ENCODE measurements at places on chromosomes 2 and 18.

DNA sequence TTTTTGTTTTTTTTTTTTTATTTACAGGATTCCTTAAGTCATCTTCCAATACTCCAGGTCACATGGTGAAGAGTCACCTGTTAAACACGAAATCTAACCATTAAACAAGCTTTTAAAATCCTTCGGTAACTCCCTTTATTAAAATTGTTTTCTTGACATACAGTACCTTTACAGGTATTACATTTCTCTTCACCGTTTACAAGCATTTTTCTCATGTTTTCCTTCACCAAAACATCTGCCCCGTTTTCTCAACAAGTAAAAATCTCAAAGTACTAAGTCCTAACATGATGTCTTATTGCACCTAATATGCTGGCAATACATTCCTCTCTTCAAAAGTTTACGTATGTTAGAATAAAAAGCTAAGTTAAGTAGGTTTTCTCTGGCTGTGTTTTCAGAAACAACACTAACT, 1.1 kb downstream of the PUM2 start:
- peak overlapping the region; percentile 73 for H3K4me3 ChIP-seq
- no peak for DNase-seq
- H3K36me3 ChIP-seq, result no peaks in the 10 kb centered on the region
- peaks cover 54% of the 10 kb centered on the region for H3K4me1 ChIP-seq
- peak overlapping the region; percentile 98 for H3K27ac ChIP-seq

DNA sequence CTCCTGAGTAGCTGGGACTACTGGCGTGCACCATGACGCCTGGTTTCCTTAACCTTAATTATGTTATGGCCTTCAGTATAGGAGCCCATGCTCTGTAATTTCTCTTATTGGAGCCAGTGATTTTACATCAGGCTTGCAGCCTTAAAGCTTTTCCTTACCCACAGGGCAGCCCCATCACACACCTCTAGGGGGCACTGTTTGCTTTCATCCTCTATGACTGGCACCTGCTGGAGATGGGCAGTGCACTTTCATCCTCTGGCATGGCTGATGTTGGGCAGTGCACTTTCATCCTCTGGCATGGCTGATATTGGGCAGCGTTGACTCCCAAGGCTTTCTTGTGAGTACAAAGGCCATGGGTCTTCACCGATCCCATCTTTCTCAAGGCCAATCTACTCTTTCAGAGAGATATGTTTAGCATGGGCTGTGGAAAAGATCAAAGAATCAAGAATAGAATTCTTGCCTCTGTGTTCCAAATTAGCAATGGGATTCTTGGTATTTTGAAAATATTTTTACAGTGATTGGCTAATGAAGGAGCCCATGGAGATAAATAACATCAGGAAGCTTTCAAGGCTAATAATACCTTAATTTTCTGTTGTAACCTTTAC, 80.7 kb upstream of the MEX3C start:
- no peak overlapping the region for H3K4me3 ChIP-seq
- DNase-seq, result no peak
- no peaks in the 10 kb centered on the region for H3K36me3 ChIP-seq
- H3K27me3 ChIP-seq, result no peaks in the 10 kb centered on the region
- no peak overlapping the region for H3K27ac ChIP-seq

DNA sequence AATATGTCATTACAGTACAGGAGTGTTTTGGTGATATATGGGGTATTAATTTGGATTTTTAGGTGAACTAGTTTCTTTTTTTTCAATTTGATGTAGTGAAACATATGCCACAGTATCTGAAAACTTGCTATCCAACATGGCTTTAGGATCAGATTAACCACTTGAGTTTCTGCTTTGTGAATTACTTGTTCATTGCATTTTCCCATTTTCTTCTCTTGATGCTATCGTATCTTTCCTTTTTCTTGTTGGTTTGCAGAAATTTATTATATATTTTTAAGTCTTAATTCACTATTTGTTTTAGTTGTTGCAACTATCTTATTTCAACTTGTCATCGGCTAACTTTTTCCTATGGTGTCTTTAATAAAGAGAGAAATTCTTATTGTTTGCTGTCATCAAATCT, 8.8 kb downstream of the IL36A start:
- no peak for DNase-seq
- H3K27ac ChIP-seq, result no peak overlapping the region
- H3K27me3 ChIP-seq, result no peaks in the 10 kb centered on the region

DNA sequence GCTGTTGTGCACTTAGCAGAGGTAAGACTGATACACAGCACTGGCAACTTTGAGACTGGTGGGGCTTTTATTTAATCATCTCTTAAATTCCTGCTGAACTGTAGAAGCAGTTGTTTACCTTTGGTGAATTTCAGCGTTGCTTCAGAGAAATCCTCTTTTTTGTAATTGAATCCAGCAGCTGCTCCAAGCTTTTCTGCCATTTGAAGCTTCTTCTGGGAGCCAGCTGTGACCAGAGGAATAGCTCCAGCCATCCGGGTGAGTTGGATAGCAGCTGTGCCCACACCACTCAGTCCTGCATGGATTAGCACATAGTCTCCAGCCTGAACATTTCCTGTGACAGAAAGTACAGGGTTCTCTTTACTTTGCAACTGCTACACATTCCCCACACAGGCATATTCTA, 3.9 kb downstream of the TP53I3 start:
- no peak overlapping the region for H3K27ac ChIP-seq
- H3K27me3 ChIP-seq, result no peaks in the 10 kb centered on the region
- H3K4me1 ChIP-seq, result peaks cover 29% of the 10 kb centered on the region
- H3K36me3 ChIP-seq, result peaks cover 6% of the 10 kb centered on the region
- no peak overlapping the region for H3K4me3 ChIP-seq
- DNase-seq, result no peak

GRCh38 chr2:209208211-209208610, 215.6 kb upstream of the MAP2 start:
- no peak overlapping the region for H3K27ac ChIP-seq
- H3K4me1 ChIP-seq, result no peaks in the 10 kb centered on the region
- no peak for DNase-seq

DNA sequence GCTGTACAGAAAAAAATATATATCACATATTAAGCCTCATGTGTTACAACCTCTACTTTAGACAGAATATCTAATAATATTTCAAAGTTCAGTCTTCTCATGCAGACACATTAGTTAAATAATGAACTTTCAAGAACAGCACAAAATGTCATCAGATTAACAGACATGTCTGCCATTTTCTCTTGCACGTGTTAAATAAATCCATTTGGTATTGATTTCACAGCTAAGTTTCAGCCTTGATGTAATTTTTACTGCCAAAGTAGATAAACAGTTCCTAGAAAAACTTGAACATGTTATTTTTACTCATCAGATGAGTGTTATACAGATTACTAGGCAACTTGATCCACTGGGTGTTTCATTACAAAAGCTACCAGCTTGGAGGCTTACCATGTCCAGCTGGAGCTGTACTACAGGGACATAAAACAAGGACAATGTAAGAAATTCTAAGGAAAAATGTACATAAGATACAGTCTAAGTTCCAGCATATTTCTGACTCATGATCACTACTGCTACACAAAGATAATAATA, 290.7 kb upstream of the DDX18 start:
- H3K27me3 ChIP-seq, result no peaks in the 10 kb centered on the region
- H3K27ac ChIP-seq, result no peak overlapping the region
- DNase-seq, result no peak
- H3K4me1 ChIP-seq, result peaks cover 15% of the 10 kb centered on the region

DNA sequence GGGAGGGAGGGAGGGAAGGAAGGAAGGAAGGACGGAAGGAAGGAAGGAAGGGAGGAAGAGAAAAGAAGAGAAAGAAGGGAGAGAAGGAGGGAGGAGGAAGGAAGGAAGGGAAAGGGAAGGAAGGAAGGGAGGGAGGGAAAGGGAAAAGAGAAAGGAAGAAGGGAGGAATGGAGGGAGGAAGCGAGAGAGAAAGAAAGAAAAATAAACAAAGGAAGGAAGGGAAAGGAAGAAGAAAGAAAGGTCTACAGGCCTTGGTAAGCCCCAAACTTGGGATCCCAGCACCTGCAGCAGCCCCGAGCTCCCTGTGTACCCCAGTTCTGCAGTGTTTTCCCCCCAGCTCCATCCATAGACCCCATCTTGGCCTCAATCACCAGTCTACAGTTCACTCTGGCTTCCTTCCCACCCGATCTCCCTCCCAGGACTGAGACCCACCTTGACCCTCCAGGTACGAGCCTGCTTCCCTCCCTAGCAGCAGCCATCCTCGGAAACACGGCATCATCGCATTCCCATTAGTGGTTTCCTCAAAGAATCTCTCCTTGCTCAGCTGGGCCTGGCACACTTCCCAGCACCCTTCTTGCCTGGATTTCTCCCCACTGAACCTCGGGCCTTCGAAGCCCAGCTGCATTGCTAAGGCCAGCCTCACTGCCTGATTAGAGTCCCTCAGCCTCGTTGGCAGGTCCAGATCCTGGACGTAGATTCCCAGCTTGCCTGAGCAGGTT, 46.1 kb upstream of the SH3BP4 start:
- H3K27ac ChIP-seq, result no peak overlapping the region
- no peaks in the 10 kb centered on the region for H3K4me1 ChIP-seq
- H3K36me3 ChIP-seq, result no peaks in the 10 kb centered on the region
- H3K4me3 ChIP-seq, result no peak overlapping the region
- H3K27me3 ChIP-seq, result no peaks in the 10 kb centered on the region
- DNase-seq, result no peak

- no peaks in the 10 kb centered on the region for H3K27me3 ChIP-seq
- no peaks in the 10 kb centered on the region for H3K36me3 ChIP-seq
- H3K4me3 ChIP-seq, result no peak overlapping the region
- H3K27ac ChIP-seq, result no peak overlapping the region
Measured at GRCh38 chr2:7625392-7626138, 708.4 kb downstream of the RNF144A start.

- no peak overlapping the region for H3K4me3 ChIP-seq
- H3K27me3 ChIP-seq, result no peaks in the 10 kb centered on the region
- no peaks in the 10 kb centered on the region for H3K4me1 ChIP-seq
- no peak for DNase-seq
- H3K36me3 ChIP-seq, result no peaks in the 10 kb centered on the region
Measured at GRCh38 chr2:81940266-81940955, 1635.9 kb upstream of the LRRTM1 start.

GRCh38 chr2:34161549-34161948, 562.5 kb upstream of the FAM98A start:
- H3K27ac ChIP-seq, result no peak overlapping the region
- H3K4me1 ChIP-seq, result no peaks in the 10 kb centered on the region
- H3K4me3 ChIP-seq, result no peak overlapping the region
- DNase-seq, result no peak

DNA sequence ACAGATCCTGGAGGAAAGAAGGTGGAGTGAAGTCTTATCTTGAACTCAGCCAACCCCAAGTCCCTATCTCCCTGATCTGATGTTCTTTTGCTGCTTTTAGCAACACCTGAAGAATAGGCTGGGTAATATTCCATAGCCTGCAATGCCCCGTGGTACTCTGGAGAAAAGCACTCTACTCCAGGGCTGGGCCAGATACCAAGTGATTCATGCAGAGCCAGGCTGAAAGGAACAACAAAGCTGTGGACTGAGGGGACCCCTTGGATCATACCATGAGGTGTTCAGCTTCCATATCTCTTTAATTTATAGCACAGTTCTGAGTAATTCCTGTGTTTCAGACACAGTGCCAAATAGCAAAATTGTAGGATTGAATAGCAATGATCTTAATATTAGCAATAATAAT, 130.6 kb downstream of the NXPH2 start:
- no peaks in the 10 kb centered on the region for H3K27me3 ChIP-seq
- DNase-seq, result no peak
- H3K36me3 ChIP-seq, result no peaks in the 10 kb centered on the region
- H3K4me3 ChIP-seq, result no peak overlapping the region

DNA sequence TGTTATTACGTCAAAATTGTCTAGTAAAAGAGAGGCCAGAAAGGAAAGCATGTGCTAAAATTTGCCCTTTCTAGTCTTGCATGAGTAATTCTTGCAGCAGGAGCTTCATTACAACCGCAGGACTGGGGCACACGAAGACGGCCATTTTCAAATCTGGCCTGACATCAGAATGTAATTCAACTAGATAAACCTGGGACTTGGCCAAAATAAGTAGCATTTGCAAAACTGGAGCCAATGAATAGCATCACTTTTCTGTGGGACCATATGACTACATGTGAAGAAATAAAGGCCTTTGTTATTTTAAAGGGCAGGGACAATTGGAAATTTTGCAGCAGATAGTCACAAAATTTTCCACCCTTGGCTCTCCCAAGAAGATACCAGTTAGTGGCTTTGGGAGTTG, 3.0 kb upstream of the FZD7 start:
- H3K4me3 ChIP-seq, result no peak overlapping the region
- no peaks in the 10 kb centered on the region for H3K27me3 ChIP-seq
- no peak for DNase-seq

- DNase-seq, result no peak
- H3K4me3 ChIP-seq, result no peak overlapping the region
- H3K36me3 ChIP-seq, result no peaks in the 10 kb centered on the region
- H3K27me3 ChIP-seq, result no peaks in the 10 kb centered on the region
- H3K27ac ChIP-seq, result no peak overlapping the region
Measured at GRCh38 chr18:74579496-74580065, 18.1 kb upstream of the ZNF407 start.

DNA sequence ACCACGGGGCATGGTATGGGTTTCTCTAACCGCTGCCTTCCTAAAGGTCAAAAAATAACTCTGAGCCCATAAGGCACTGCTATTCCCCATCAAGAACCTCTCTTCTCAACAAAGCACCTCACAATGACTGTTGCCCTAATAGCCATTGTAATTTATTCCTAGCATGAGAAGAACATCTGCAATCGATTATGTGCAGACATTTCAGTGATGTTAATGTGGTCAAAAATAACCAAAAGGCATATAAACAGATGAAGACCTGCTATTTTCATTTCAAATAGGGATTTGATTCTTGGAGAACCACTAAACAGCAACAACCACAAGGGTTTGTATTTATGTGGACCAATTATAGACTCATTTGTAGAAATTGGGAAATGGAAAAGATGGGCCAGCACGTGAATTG, 356.6 kb downstream of the FBXO15 start:
- DNase-seq, result no peak
- H3K27ac ChIP-seq, result no peak overlapping the region
- no peak overlapping the region for H3K4me3 ChIP-seq
- H3K36me3 ChIP-seq, result no peaks in the 10 kb centered on the region

DNA sequence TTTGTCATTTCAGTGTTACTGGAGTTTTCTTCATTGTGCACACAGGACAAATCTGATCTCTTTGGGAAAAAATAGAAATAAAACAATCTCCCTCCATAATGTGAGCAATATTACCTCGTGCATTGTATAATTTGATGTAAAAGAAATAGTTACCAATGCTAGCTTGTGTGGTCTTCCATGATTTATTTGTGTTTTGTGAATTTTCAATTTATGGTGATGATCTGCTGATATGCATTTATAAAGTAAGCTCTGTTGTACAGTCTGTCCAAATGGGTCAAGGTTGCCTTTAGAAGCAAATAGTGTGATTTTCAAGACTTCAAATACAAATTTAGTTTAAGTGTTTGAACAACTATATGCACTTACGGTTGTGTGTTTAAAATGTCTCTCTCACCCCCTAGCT, 50.9 kb downstream of the STAT1 start:
- peaks cover 34% of the 10 kb centered on the region for H3K36me3 ChIP-seq
- H3K27ac ChIP-seq, result no peak overlapping the region
- H3K4me3 ChIP-seq, result no peak overlapping the region
- no peaks in the 10 kb centered on the region for H3K27me3 ChIP-seq
- no peaks in the 10 kb centered on the region for H3K4me1 ChIP-seq

GRCh38 chr2:32484937-32485336, 128.1 kb downstream of the BIRC6 start:
- H3K27me3 ChIP-seq, result no peaks in the 10 kb centered on the region
- peaks cover 72% of the 10 kb centered on the region for H3K36me3 ChIP-seq
- no peak for DNase-seq
- no peak overlapping the region for H3K4me3 ChIP-seq
